ENCODE measurements at places on chromosomes 1 and 21.

GRCh38 chr1:110897681-110898080, 24.7 kb downstream of the CD53 start:
- DNase-seq = no peak

GRCh38 chr1:220409771-220410595, 118.0 kb upstream of the MARK1 start:
- DNase-seq = no peak

DNA sequence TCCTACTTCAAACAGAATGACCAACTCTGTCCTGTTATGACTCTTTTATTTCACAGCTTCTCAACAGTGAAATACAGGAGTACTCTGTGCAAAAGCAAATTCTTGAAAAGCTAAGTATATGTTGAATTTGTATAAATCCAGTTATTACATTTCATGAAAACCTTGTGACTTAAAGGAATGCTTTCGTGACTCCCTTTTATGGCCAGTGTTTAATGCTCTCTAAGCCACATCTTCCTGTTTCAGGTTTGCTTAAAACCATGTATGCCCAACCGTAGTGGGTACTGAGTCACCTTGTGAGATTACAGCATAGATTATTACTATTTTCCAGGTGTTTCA, 40.2 kb upstream of the KIF1B start:
- no peak for DNase-seq

GRCh38 chr1:15124362-15125100, 29.0 kb upstream of the TMEM51 start:
- no peak for DNase-seq

DNA sequence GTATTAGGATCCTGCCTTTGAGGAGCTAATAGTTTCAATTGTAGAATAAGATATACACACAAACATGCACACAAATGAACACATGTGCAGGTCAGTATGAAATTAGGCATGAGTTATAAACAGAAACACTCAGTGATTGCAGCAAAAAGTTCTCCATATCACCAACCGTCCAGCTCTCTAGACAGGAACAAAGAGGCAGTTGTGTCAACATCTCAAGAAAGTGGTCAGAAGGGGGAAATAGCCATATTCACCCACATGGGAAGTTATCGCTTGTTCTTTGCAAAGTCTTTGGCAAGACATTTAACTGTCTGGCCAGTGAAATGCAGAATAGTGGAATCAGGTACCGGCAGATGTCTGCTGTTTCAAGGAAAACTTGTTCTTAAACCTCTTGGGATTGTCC, 29.4 kb upstream of the PIGC start:
- no peak for DNase-seq

GRCh38 chr1:39497585-39497984, 6.1 kb downstream of the BMP8A start:
- DNase-seq = no peak

DNA sequence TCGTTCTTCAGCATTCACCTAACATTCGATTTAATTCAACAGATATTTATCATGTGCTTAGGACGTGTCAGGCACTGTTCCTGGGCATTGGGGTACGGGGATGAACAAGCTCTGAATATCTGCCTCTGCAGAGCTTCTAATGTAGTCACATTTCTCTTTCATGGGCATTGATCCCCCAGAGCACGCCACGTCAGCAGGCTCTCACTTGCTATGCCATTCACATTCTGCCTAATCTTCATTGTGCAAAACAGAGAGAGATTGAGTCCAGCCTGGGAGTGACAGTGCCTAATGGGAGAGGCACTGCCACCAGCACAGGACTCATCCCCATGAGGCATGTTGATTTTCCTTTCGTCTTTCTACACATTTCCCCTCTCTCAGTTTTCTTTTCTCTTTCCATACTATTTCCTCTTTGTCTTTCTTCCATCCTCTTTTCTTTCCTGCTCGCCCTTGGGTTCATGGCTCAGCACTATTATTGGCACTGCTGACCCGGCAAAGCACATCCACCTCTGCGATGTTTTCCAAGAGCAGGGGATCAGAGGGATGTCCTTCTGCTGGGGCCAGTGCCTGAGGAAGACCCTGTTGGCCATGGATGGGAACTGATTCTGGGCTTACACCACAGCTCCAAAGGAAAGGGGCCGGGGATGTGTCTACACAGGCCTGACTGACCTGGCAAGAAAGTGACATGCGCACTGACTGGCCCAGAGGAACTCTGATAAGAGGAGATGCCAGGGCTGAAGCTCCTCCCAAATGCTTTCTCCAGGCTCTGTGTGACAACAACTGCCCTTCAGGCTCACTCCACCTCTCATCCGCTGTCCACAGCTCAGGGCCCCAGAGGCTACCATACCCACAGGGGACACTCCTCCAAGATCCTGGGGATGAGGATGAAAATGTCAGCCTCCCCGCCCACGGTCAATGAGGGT, 195.9 kb downstream of the TOMM20 start:
- DNase-seq = no peak

GRCh38 chr1:169236143-169236542, 129.7 kb downstream of the ATP1B1 start:
- no peak for DNase-seq
